ENCODE measurements at places on chromosomes 13 and 19. TPM values are rescaled to one million over a fixed set of nuclear protein-coding genes. Genes with fewer than 3 reads are reported as not detected.

NDFIP2 gene
- 18.5 TPM for total RNA-seq

PSG7 gene
- not detected for total RNA-seq

C19orf67 gene
- total RNA-seq: 0.55 TPM

ITPKC gene
- 16.1 TPM for total RNA-seq

FGF21 gene
- total RNA-seq: not detected

NCCRP1 gene
- total RNA-seq: not detected

GRIN2D gene
- total RNA-seq: 2.1 TPM

SIGLEC5 gene
- not detected for total RNA-seq

GRCh38 chr13:86080340-86080995, 281.2 kb upstream of the SLITRK6 start:
- DNase-seq: no peak

DNA sequence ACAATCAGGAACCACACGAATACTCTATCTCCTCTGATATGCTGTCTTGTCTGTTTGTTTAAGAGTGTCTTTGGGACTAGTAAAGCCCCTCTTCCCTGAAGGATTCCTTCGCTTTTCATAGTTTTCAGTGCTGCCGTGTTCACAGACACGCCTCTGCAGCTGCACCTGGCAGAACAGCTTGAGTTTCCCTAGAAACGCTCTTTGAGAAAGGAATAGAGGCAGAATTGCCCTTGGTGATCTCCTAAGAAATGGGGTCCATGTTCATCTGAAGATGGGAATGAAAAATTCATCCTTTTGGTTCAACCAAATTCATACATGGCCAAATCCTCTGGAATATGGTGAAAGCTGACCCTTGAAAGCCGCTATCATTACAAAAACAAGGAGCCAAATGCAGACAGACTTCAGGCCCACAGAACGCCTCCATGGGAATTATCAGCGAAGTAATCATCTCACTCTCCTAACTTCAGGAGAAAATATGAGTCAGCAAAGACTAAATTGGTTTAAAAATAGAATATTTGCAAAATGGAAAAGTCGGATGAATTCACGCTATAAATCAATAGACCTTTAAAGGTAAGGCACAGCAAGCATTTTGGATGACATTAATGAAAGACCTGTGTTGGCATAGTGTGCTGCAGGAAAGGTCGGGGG, 5.5 kb downstream of the SACS start:
- DNase-seq: peak; percentile 68

DNA sequence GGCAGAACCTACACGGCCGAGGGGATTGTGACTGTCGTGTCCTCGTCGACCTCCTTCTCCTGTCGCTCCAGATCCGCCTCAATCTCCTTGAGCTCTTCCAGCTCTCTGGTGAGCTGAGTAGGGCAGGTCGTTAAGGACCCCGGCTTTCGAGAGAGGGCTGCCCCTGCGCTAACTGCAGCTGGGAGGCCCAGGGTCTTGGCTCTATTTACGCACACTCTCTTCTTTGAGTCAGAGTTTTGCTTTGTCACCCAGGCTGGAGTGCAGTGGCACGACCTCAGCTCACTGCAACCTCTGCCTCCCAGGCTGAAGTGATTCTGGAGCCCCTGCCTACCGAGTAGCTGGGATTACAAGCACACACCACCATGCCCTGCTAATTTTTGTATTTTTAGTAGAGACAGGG, 7.6 kb downstream of the SPC24 start:
- DNase-seq: no peak

- DNase-seq: no peak
Measured at GRCh38 chr19:46042252-46042883, 1.6 kb upstream of the IGFL4 start.

GRCh38 chr19:7953576-7953975, 10.1 kb upstream of the TIMM44 start:
- DNase-seq: no peak

DNA sequence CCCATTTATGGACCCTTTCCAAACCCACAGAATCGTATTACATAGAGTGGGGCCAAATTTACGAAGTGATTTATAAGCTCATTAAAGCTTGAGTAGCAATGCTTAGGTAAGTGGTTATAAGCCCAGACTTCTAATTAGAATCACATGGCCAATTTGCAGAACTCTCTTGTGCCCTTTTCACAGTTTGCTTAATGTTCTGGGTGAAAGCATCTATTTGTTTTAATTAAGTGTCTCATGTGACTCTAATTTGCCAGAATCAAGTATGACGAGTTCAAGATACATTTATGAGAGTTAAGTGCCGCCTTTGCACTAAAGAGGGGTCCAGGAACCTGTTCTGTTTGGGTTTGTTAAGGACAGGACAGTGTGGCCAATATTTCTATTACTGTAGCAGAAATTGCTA, 46.0 kb upstream of the ZNF681 start:
- no peak for DNase-seq

- no peak for DNase-seq
Measured at GRCh38 chr13:97726664-97727280, 226.7 kb upstream of the IPO5 start.

DNA sequence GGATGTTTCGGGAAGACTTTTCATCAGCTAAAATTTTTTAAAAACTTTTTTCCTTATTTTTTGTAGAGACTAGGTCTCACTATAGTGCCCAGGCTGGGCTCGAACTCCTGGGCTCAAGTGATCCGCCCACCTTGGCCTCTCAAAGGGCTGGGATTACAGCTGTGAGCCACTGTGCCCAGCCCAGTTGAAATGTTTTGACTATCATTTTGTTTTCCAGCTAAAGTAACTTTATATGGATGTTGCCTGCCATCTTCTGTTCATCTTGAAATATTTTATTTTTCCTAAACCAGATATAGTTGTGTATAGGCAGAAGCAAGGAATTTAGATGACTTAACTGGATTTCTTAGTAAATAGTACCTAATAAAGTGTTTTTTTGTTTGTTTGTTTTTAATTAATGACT, 7.0 kb downstream of the CAB39L start:
- no peak for DNase-seq

GRCh38 chr13:34591900-34592529, 350.1 kb upstream of the NBEA start:
- DNase-seq: no peak

- no peak for DNase-seq
Measured at GRCh38 chr13:22926748-22927400, 253.9 kb upstream of the SGCG start.

- DNase-seq: peak; percentile 46
Measured at GRCh38 chr13:20461860-20462532, 63.7 kb downstream of the CRYL1 start.

DNA sequence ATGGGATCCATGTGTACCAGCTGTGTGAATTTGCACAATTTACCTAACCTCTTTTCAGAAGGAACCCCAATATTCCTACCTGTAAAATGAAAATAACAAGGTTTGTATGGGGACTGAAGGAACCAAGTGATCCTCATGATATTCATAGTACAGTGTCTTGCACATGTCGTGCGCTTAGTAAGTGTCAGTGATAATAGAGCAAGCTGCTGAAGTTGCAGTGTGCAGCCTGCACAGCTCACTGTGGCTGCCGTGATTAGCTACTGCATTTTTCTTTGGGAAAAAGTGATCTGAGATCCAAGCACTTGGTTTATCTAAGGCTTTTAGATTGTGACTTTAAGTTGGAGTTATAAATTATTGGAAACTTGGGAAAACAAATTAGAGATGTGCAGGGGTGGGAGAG, 135.9 kb upstream of the FRY start:
- DNase-seq: no peak

DNA sequence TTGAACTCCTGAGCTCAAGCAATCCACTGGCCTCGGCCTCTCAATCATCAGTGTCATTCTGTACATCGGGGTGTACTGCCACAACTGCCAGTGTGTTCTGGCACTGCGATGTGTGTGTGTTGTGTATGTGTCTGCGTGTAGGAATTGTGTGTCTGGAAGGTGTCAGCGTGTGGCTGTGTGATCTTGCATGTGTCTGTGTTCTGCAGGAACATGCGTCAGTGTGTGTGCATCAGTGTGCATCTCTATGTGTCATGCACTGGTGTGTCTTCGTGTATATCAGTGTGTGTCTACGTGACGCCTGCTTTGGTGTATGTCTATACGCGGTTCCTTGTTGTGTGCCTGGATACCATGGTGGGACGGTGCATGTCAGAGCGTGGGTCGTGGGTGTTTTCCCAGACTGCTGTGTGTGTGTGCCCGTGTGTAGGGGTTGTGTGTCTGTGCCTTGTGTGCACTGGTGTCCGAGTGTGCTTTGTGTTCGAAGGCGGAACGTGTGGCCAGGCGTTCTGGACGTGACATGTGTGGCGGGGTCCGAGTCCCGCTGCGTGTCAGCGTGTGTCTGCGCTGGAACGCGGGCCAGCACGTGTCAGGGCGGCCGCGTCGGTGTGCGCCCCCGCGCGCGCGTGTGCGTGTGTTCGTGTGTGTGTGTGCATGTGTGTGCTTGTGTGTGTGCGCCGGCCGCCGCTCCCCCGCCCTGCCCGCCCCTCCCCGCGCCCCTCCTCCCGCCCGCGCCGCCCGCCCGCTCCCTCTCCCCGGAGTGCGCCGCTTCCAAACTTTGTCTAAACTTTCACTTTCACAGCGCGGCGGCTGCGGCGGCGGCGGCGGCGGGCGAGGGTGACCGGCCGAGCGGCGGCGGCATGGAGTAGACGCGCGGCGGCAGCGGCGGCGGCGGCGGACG, at the start of gene NFIX:
TSS of gene NFIX (plus strand) at position 775 of the 895 bp plus-strand sequence. CDS start 363 bp downstream, outside the sequence.
- peak; percentile 32 for DNase-seq

DNA sequence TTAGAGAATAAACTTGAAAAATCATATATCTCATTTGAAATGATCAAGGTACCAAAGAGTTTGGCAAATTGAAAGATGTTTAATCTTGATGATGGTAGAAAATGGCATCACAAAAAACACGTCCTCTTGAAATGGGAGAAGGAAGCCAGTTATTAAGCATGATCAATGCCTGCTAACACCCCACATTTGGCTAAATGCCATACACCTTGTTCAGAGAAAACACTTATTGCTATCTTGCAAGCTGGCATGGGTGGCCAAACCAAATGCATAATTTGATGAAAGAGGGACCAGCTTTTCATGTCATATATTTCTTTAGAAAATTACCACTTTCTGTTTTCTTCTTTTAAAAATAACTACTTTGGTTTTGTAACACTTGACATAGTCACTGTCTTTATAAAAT, 141.3 kb downstream of the ZAR1L start:
- no peak for DNase-seq

DNA sequence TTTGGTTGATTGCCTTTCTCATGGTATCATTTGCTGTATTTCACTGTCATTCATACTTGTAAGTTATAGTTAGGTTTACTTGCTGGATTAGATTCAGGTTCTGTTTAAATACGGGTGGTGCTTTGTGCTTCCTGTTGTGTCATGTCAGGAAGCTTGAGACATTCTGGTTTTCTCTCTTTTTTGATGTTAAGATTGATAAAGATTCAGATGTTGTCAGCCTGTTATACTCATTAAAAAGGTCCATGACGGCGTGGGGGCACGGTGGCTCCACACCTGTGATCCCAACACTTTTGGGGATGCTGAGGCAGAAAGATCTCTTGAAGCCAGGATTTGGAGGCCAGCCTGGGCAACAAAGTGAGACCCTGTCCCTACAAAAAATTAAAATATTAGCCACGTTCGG, 45.7 kb downstream of the NAA16 start:
- DNase-seq: peak; percentile 26

GRCh38 chr19:18796239-18796638, 5.1 kb upstream of the COMP start:
- no peak for DNase-seq

- no peak for DNase-seq
Measured at GRCh38 chr13:35984776-35985453, 146.3 kb downstream of the DCLK1 start.

GRCh38 chr19:50203281-50204080, at the start of gene MYH14:
MYH14 (plus strand) TSS chr19:50203622; CDS start chr19:50210366, 6,744 bp downstream.
- DNase-seq: peak; percentile 39

Measured in endothelial cell of umbilical vein (primary cell).